ENCODE measurements at places on chromosomes 13 and 19. TPM values are rescaled to one million over a fixed set of nuclear protein-coding genes. Genes with fewer than 3 reads are reported as not detected.

RYR1 gene
- 3.3 TPM for total RNA-seq

ZNF135 gene
- 1.9 TPM for total RNA-seq

ARHGAP33 gene
- total RNA-seq: 86.0 TPM

KIRREL2 gene
- 5.6 TPM for total RNA-seq

CA11 gene
- 11.9 TPM for total RNA-seq

TNFSF9 gene
- 6.3 TPM for total RNA-seq

GGACT gene
- total RNA-seq: 15.4 TPM

TMEM205 gene
- 60.4 TPM for total RNA-seq

DUXA gene
- total RNA-seq: not detected

RFPL4AL1 gene
- not detected for total RNA-seq

RGS9BP gene
- 0.31 TPM for total RNA-seq

CRX gene
- not detected for total RNA-seq

N4BP2L1 gene
- total RNA-seq: 38.4 TPM

IL12RB1 gene
- total RNA-seq: 20.4 TPM

ZNF888 gene
- total RNA-seq: 5.9 TPM

CLDND2 gene
- 14.0 TPM for total RNA-seq

KCNRG gene
- total RNA-seq: 0.31 TPM
